ENCODE measurements at places on chromosomes 2 and 18. TPM values are rescaled to one million over a fixed set of nuclear protein-coding genes. Genes with fewer than 3 reads are reported as not detected.

Gene NGEF
- total RNA-seq = not detected

Gene TBR1
- total RNA-seq = 0.05 TPM

Gene TMEFF2
- total RNA-seq = not detected

Gene TRIM43
- not detected for total RNA-seq

Gene ACMSD
- total RNA-seq = not detected

Gene TTN
- total RNA-seq = 9.7 TPM

Gene TMEM178A
- not detected for total RNA-seq

Gene ANKRD23
- 18.4 TPM for total RNA-seq

Gene CCDC148
- not detected for total RNA-seq

Data from T-helper 1 cell treated with Interleukin-12 subunit alpha and Interleukin-12 subunit beta and Interleukin-4 antibody, amounts not matched to agents 30 ng/mL and 1 ng/mL, for 36 hours (primary cell).